ENCODE measurements at places on chromosomes 16 and 17.

- DNase-seq: no peak
These were observed 179.3 kb downstream of the SLC39A11 start for GRCh38 chr17:72913142-72913682.

- DNase-seq: peak; percentile 74
These were observed 8.5 kb downstream of the REXO5 start for GRCh38 chr16:20814784-20815183.

DNA sequence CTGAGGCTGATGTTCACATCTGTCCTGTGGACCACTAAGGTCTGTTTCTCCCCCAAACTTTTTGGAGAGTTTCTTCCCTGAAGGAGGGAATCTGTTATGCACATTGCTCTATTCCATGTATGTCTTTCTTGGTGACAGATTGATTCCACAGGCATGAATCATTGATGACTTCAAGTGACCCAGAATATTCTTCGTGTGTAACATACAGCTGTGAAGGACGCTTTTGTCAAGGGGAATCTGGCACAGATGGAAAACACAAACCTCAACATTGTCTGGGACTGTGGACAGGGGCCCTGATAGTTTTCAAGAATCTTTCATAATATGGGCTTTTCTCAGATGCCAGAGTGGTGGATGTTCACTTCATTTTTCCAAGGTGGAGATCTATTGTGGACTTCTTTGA, 223.1 kb upstream of the MAF start:
- DNase-seq: no peak

DNA sequence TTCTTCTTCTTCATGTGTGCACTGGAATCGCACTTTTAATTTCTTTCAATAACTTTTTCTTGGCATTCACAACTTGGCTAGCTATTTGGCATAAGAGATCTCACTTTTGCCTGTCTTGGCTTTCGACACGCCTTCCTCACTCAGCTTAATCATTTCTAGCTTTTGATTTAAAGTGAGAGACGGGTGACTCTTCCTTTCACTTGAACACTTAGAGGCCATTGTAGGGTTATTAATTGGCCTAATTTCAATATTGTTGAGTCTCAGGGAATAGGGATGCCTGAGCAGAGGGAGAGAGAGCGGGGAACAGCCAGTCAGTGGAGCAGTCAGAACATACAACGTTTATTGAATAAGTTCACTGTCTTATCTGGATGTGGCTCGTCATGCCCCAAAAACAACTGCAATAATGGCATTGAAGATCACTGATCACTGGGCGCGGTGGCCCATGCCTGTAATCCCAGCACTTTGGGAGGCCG, 200.3 kb downstream of the SEC14L1 start:
- no peak for DNase-seq

DNA sequence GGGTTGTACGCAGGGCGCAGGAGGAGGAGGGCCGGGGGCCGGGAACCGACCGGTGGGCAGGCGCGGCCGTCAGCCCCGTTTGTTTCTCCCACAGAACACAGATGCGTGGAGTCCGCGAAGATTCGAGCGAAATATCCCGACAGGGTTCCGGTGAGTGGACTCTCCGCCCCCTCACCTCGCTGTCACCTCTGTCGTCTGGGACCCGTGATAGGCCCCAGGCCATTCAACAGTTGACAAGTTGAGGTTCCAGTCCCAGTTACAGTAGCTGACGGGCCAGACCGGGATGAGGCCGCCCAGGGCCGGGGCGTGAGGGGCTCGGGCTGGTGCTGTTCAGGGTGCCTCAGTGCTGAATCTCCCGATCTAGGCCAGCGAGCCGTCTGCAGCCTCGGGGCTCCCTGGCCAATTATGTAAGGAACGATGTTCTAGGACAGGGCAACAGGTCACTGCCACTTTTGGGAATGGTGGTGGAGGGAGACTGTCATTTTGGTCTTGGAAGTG, 628 bp downstream of the GABARAPL2 start:
- DNase-seq: peak; percentile 31
